ENCODE measurements at places on chromosomes 2 and 18.

DNA sequence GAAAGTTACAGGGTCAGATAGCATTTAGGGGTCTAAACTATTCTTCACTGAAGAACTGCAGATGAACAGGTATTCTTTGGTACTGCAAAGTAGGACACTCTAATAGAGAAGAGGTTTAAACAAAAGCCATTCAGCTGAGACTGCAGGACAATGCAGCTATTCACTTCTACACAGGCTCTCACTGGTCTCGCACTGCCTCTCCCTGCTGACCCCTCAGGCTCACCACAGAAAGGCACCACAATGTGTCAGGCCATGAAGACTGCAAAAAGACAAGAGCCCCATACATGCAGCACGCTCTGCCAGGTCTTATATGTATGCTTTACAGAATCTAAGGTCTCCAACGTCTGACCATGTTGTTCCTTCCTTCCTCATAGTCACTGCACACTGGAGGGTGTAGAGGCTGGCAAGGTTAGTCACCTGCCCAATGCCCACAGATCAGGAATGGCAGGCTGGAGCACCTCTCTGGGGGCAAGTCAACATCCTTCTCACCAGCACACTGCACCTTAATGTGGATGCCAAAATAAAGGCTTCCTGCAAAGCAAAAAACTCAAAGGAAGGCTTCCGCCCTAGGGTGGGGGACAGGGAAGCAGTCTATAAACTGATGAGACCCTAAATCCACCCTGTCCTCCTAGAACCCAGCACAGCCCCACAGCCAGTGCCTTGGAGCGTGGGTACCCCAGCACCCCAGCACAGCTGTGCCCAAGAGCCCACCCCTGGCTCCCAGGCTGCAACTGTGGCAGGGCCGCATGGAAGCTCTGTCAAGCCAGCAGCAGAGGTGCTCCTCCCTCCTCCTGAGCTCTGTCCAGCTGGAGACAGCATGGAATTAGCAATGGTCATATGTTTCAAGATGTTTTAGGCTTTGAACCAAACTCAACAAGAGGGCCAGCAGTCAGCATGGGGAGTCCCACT, 10.7 kb upstream of the RNU4ATAC start:
- peak; percentile 99 for DNase-seq

DNA sequence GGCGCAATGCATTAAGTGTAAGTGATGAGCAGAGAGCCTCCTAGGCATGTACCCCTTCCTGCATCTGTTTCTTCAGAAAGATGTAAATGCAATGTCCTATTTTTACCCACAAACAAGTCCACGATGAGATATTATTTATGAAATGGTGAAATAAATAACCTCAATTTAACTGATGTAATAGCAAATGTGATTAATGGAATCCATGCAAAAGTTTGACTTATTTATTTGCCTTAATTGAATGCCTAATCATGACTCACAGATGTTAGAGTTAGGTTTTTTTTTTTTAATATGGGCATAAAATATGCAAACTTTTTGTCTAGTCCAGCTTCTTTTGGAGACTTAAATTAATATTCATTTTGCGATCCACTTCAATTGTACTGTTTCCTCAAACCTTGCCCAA, 67.7 kb upstream of the ITGA4 start:
- DNase-seq = no peak

DNA sequence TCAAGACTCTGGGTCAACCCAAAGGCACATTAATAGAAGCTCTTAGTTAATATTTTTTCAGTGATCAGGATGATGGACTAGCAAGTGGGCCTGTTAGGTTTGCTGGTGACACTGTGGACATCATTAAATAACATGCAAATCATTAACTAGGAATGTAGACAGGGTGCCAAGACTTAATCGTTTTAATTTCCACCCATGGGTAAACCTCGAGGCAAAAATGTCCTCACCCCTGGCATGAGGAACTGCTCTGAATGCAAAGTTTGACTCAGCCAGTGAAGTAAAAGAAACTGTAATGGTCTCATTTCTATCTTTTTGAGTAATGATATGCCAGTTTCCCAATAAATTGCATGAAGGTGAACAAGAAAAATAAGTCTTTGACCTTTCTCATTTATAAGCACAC, 152.6 kb upstream of the MEX3C start:
- DNase-seq = no peak

DNA sequence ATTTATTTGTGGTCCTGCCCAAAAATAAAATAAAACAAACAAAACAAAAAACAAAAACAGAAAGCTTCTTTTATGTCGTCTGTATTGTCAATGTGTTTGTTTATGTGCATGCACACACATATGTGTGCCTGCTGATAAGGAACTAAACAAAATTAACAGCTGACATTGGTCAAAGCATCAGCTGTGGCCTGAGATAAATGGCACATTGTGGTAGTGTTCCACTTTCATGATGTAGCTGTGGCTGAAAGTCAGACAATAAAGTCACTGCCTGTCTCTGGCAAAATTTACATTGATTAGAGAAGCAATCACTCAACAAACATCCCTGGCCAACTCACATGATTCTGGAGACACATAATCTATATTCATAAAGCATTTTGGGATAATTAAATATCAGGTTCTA, 203.4 kb upstream of the PIK3C3 start:
- DNase-seq = no peak

- DNase-seq = peak; percentile 24
These were observed 1887.8 kb upstream of the CELF4 start for GRCh38 chr18:39453356-39453755.

DNA sequence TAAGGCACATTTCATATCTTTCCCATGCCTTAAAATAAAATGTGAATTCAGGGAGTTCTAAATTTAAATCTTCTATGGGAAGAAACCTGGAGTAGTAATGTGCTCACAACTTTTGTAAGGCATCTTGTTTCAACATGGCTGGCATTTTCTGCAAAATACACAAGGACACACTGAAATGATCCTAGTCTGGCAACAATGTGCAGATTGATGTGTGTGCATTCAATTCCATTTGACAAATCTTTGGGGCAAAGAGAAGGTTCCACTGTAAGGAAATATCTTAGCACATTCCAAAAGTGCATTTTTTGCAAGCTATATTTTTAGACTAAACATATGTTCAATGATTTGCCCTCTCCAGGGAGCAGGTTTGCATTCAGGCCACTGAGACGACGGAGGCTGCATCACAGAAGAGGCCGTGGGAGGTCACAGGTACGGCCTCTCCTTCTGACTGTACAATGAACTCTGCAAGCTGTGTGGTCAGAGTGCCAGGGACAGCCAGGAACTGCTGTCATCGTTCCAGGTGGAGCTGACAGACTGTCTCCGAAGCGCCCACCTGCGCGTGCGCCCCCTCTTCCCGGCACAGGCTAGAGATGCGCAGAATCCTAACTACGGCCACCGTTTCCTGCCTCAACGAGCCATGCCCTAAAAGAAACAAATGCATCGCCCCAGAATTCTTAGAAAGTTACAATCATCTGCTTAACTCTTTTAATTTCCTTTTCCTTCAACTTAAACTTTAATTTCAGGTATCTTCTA, 149.2 kb upstream of the POU3F3 start:
- no peak for DNase-seq

GRCh38 chr2:82143343-82143742, 1838.8 kb upstream of the LRRTM1 start:
- DNase-seq = no peak

GRCh38 chr18:58015065-58015780, 28.8 kb upstream of the NEDD4L start:
- DNase-seq = peak; percentile 82

DNA sequence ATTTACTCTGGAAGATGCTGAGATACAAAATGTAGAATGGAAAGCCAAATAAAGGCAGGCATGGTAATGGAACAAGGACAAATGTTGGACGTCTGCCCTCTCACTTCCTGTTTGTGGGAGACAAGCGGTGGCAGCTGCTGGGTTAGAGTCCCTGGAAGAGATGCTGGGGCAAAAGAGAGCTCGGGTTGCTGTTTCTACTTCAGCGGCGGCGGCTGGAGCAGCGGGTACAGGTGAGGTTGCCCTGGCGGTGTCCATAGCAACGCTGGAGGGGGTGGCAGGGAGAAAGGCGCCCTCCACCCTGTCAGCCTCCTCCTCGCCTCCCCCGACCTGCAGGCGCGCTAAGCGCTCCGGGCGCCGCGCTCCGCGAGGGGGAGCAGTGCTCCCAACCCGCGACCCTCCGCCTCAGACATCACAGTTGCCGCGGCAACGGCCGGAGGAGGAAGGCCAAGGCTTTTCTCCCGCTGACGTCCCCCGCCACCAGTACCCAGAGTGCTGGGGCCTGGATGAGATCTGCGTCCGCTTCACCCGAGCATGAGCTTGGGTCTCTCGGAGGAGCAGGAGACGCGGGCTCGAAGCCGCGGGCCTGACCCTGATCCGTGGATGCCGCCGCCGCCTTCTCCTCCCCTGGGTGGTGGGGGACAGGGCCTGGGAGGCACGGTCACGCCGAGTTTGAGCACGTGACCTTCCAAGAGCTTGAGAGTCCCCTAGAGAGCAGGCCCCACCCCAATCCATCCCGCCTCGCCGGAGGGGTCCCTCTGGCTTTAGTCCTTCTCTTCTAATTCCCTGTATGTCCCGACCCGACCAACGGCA, 65.6 kb downstream of the NOL4 start:
- DNase-seq = peak; percentile 71

- DNase-seq = no peak
These were observed 97.5 kb downstream of the ICA1L start for GRCh38 chr2:202774104-202774503.

DNA sequence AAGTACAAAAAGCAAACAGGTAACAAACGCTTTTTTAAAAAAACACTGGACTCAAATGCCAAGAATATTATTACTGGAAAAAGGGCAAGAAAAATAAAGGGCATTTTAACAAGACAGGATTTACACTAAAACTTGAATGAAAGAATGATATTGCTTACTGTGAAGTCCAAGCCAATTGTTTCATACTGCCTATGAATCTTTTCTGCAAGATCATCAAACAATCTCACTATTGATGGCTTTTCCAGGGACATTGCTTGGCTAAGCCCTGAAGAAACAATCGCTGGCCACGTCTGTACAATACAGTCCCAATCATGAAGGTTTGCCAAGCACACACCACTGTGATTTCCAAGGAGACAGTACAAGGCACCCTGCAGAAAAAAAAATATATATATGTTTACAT, 41.4 kb upstream of the GPR75 start:
- DNase-seq = peak; percentile 33

- DNase-seq = no peak
These were observed 57.4 kb upstream of the EPAS1 start for GRCh38 chr2:46239847-46240181.

DNA sequence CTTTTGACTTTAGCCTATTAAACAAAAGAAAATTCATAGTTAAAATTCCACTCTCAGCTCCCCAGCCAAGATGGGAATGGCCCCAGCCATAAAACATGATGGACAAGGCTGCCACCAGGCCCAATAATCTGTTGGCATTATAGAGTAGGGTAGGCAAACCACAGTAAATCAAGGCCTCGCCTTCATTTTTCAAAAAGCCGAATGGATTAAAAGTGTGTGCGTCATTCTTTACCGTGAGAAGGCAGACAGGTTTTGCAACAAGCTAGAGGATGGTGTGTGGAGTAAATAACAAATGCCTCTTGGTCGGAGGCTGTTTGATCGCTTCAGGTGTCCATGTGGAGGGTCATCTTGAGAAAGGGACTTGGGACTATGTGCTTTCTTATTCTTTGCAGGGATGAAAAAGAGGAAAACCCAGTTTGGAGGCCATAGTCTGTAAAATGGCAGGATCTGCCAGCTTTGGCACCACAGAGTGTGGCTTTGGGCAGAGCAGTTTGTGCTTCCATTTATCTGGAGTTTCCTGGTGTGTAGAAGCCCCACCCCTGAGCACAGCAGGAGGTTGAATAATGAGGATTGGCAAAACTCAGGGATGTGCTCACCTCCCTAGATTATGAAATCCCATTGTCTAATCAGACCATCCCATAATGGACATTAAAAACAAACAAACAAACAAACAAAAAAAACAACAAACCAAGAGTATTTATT, 57.1 kb upstream of the ITGB6 start:
- no peak for DNase-seq

- DNase-seq = peak; percentile 51
These were observed 101.5 kb upstream of the DNER start for GRCh38 chr2:229815858-229816257.

GRCh38 chr18:65988972-65989371, 238.2 kb downstream of the CDH7 start:
- DNase-seq = no peak
